Osteoblast (primary cell): ENCODE measurements at places on chromosomes 4 and X. TPM values are rescaled to one million over a fixed set of nuclear protein-coding genes. Genes with fewer than 3 reads are reported as not detected.

The TAF7L gene
- 0.29 and 0.36 TPM in 2 replicates for total RNA-seq

The POU3F4 gene
- not detected in 2 replicates for total RNA-seq

The SLC16A2 gene
- 11.6 and 15.6 TPM in 2 replicates for total RNA-seq

The AFAP1 gene
- 101 and 106 TPM in 2 replicates for total RNA-seq

The HGFAC gene
- not detected in 2 replicates for total RNA-seq
